GM04503 (cell line): ENCODE measurements at places on chromosomes 4 and X.

DNA sequence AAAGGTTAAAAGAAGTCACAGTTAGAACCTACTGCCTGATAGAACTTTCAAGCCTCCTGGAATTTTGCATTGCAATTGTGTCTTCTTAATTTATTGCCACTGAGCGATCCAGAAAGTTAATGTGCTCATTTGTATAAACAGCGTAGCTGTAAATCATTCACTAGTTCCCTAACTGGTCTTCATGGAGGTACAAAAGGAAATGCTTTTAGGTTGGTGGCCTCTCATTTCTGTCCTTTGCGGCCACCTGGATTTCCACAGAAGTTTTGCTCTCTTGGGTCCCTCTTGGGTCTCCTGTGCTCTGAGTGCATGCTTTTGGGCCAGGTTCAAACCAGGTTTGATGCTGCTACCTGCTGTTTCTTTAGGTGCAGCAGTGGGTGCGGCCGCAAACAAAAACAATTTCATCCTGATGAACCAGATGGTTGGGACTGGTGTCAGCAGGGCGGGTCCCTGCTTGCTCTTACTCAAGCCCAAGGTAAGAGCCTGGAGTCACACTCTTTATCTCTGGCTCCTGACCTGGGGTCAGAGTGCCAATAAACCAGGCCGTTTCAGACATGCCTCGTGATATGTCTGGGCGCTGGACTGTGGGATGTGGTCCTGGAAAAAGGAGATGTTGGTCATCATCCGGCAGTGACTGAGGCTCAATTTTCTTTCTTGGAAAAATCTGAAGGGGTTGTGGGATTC lies 270.1 kb downstream of the PTTG2 start:
- DNase-seq = no peak

GRCh38 chr4:80709082-80709869 lies 321.2 kb upstream of the BMP3 start:
- DNase-seq = no peak

- DNase-seq = no peak
These were observed 128.0 kb downstream of the TMA16 start for GRCh38 chr4:163622379-163623035.

- no peak for DNase-seq
These were observed 20.6 kb downstream of the GAB1 start for GRCh38 chr4:143357161-143357845.

DNA sequence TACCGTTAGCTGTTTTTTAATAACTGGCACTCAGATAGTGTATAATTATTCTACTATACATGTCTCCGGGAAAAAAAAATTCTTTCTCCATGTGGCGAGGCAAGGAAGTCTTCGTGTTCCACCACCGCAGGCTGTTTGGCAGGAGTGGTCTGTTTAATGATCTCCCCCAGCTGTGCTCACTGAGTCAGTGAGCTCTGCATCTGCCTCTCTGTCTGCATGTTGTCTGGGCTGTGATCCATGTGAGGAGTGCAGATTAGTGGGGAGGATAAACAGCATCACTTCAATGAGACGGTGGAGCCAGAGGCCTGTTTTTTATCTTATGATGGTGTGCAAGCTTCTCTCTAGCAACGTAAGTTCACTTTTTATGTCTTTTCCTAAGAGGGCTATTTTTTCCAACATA lies 69.8 kb downstream of the RPS3A start:
- DNase-seq = peak; percentile 94

- no peak for DNase-seq
These were observed 27.8 kb downstream of the DIPK2B start for GRCh38 chrX:45172890-45173289.

DNA sequence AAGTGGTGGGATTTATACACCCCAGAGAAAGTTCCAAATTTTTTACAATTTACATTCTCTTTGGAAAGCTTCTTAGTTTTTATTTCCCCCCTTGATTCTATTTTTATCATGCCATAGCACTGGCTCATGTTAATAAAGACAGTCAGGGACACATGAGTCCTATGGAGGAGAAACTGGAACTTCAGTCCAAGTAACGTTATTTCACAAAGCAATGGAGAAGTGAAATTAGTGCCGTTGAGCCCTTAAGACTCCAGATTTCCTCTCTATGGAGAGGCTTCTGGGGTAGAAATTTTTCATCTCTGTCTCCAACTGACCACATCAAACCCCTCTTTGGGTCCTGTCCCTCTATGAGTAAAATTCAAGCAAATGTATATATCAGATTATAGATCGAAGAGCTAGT lies 12.8 kb upstream of the TASL start:
- no peak for DNase-seq

DNA sequence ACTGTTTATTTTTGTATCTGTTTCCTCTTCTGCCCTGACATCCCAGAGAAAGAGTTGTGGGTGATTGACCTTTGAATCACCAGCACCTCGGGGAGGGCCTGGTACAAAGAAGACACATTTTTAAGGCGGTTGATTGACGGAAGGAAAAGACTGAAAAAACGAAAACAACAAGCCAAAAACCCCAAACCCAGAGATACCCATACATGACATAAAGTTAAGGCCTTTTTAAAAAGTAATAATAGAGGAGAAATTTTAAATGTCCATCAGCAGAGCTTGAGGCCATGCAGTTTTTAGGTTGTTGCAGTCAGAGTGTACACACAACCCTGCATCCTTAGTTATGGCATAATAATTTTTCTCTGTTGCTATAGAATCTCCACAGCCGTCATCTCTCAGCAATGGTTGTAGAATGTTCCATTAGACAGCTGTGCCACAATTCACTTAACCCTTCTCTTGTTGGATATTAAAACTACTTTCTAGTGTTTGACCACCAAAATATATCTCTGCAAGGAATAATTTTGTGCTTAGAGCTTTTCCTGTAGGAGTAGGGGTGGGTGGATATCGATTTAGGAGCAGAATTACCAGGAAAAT lies 110.2 kb downstream of the GNL3L start:
- DNase-seq = no peak

DNA sequence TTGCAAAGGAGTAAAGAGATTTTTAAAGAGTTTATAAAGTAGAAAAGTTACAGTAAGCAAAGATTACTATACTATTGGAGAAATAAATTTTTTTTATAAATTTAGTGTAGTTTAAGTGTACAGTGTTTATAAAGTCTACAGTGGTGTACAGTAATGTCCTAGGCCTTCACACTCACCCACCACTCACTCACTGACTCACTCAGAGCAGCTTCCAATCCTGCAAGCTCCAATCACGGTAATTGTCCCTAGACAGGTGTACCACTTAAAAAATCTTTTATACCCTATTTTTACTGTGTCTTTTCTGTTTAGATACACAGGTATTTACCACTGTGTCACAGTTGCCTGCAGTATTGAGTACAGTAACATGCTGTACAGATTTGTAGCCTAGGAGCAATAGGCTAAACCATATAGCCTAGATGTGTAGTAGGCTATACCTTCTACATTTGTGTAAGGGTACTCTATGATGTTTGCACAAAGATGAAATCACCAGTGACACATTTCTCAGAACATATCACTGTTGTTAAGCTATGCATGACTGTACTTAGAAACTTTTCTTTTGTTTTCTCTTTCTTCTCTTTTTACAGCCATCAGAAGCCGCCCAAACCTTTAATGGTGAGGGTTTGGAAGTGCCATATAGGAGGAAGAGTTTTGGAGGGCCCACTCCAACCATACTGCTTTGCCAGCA lies 11.8 kb upstream of the SH3RF1 start:
- DNase-seq = no peak

DNA sequence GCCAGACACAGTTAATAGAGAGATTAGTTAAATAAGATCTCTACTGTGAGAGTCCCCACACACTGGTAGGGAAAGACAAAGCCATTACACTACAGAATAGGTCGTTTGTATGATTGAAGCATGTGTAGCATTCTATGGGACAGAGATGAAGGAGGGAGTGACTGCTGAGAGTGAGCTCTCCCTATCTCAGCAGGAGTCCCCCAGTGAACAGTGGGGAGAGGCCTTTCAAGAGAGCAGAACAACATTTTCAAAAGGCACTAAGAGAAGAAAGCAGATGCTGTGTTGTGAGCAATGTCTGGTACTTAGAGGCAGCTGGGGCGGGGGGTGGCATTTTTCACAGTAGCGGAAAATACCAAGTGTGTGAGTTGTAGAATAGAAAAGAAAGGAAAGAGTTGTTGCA lies 413.6 kb downstream of the AFF2 start:
- no peak for DNase-seq

DNA sequence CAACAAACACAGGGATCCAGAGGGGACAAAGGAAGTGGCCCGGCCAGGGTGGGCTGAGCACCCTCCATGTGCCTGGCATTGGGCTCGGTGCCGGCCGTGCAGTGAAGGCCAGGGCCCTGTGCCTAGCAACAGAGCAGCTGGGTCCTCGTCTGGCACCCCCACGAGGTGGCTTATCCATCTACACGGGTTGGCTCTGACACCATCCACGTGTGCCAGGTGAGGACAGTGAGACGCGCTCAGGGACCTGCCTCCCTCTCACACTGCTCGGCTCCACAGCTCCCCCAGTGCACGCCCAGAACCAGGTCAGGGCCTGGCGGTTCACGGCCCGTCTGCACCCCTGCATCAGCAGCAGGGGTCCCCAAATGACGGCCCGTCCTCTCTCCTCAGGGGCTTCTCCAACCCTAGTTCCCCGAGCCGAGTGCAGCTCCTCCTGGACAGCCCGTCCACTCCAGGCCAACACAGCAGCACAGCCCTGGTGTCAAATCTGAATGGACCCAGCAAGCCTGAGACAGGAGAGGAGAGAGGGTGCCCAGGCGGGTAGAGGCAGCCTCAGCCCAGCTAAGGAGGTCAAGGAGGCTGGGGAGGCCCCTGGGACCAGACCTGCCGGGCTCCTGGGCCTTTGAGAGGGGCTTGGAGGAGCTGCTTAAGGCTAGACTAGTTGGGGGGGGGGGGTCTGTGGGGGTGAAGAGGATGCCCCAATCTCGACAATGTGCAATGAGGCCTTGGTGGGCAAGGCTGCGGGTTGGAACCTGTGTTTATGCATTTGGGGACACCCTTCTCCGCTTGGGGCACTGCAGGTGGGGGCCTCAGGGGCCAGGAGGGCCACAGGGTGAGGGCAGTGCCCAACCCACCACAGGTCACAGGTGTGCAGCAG lies 113.6 kb downstream of the FAM53A start:
- DNase-seq = no peak

DNA sequence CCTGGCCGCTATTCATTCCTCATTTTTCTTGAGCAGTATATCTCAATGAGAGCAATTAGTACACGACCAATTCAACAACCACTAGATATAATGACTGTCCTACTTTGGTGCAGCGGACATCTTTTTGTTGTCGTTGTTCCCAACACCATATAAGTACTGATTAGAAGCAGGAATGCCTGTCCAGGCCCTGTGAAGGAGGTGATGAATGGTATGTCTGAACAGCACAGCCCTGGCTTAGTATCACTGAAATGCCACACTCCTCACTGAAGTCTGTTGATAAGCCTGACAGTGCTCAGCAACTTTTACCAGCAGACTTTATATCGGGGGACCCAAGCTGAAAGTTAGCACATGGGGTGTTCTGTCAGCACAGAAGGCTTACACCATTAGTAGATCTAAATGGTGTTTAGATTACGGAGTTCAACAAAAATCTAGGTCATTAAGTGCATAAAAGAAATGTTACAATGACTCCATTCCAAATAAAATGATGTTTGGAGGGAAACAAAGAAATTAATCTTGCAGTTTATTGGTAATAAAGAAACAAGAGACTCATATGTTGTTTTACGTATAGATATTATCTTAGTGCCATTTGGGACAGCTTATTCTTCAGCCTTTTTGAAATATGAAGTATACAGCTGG lies 228.3 kb upstream of the TTC29 start:
- DNase-seq = no peak

- DNase-seq = peak; percentile 58
These were observed 7.6 kb upstream of the CXCL5 start for GRCh38 chr4:74006009-74006476.

GRCh38 chrX:150984169-150984824 lies 1.2 kb downstream of the HMGB3 start:
- no peak for DNase-seq

DNA sequence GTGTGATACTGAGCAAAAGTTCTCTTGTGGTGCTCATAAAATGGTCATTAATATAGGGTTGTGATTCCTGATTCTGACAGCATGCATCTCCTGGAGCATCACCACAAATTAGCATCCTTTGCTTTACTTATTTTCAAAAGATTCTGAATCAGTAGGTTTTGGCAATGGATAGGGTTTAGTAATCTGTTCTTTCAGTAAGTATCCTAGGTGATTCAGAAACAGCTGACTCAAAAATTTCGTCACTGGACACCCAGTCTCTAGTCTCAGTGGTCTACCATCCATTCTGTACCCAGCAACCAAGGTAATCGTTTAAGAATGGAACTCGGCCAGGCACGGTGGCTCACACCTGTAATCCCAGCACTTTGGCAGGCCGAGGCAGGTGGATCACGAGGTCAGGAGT lies 4.1 kb downstream of the CBLL2 start:
- no peak for DNase-seq

- no peak for DNase-seq
These were observed 3.3 kb upstream of the LIN54 start for GRCh38 chr4:83013902-83014301.

DNA sequence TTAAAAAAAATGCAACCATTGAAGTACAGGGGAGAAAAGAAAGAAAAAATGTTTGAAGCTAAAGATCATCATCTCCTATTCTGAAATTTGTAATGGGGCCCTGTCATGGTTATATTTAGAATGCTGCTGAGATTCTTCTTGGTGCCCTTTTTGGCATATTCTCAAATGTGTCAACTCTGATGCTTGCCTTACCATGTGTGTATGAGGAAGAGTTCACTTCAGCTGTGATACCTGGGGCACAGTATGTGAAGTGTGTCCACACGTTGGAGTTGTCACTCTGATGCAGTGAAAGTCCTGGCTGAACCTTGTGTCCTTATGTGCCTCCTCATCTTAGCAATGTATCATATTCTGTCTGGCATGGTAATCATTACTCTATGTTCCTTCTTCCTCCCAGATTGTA lies 377.9 kb downstream of the RAPGEF2 start:
- DNase-seq = no peak

DNA sequence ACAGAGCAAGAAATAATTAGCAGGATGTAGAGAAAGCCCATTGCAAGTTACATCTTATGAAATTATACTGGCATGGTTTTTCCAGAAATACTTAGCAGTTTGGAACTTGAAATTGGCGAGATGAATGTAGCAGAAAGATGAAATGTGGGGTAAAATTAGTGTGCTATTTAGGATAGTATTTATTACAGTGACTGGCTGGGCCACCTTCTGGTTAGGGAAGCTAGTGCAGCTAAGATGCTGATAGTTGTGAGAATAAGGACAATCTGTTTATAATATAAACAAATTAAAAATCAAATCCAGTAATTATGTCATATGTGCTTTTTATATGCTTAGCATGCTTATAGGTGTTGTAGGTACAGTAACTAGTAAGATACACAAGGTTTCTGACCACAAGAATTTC lies 74.8 kb downstream of the IL15 start:
- no peak for DNase-seq

GRCh38 chr4:1728061-1728980 lies 7.0 kb downstream of the TACC3 start:
- no peak for DNase-seq

DNA sequence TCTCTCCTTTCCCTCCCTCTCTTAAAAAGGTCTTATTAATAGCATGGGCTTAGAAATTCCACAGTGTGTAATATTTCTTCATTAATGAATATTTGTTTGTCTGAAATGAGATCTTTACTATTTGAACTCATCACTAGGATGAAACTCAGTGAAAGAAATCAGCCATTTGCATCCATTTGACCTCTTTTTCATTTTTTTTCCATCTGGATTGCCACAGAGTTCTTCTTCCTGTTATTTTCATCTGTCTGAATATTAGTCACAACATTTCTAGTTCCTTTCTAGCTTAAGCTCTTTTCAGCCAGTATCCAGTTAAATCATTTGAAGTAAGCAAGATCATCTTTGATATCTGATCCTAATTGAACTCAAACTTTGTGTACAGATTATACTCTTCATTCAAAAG lies 69.2 kb upstream of the PLS3 start:
- no peak for DNase-seq

- no peak for DNase-seq
These were observed 159.3 kb downstream of the ATG4A start for GRCh38 chrX:108250654-108251579.
